Fibroblast of mammary gland (primary cell): ENCODE measurements at places on chromosomes 16 and 17.
A peak's percentile ranks its signal among the peaks of the same experiment; 100 is the strongest.

DNA sequence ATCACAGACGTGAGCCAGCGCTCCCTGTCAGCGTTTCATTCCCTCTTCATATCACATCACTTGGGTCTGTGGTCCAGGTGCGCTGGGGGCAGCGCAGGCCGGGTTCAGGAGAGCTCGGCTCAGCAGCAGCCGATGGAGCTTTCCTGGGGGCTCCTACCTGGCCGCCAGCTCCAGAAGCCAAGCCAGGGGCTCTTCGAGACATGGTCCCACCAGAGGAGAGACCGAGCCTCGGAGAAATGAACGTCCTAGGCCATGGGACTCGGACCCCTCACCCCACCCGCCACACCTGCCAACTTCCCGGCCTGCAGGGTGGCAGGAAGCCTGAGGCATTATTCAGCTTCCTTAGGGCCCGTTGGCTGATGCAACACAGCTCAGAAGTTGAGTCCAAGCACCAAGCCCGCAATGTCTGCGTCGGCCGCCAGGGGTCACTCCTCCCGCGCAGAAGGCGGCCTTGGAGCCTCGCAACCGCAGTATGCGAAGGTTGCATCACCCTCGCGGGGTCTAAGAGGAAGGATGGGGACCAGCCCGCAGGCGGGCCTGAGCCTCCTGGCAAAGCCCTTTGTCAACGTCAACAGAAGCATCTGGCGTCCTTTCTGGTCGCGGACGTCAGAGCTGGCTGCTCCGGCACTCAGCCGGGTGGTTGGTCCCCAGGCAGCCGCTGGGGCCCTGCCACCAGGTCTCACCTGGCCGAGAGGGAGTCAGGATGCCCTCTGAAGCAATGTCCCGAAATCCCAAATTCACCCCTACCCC, 13.2 kb upstream of the KLHDC4 start:
- DNase-seq, result peak; percentile 90

- no peak for DNase-seq
Observed at GRCh38 chr17:75090871-75091854, 3.4 kb downstream of the SLC16A5 start.

DNA sequence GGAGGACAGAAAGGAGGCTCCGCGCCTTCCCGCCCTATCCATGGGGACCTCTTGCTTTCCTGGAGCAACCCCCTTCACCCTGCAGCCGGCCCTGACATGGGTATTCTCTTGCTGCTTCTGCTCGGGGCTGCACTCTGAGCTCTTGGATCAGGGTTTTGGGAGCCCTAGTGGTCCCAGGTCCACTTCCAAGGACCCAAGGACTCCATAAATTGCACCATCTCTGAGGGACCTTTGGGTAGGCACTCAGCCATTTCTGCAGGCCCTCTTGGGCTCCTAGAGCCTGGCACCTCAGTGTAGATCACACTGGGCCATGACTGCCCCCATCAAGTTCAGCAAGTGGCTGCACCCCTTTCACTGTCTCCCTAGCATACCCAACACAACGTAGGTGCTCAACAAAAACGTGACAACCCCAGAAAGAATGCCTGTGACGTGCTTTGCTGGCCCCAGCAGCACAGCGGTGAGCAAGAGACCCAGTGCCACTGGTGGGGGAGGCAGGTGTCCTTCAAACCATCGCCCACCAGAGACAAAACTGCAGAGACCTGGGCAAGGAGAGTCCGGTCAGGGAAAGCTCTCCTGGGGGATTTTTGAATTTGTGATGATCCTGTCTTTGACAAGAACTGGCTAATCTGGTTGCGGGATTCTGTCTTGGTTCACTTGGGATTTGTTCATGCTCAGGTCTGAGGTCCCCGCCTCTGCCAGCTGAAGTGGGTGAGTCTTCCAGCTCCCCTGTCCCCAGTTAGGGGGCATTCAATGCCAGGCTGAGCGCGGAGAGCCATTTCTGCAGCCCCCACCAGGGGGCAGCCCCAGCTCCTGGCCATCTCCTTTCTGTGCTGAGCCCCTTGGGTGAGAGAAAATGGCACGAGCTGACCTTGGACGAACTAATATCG, 2.5 kb upstream of the RAB11FIP4 start:
- no peak for DNase-seq

DNA sequence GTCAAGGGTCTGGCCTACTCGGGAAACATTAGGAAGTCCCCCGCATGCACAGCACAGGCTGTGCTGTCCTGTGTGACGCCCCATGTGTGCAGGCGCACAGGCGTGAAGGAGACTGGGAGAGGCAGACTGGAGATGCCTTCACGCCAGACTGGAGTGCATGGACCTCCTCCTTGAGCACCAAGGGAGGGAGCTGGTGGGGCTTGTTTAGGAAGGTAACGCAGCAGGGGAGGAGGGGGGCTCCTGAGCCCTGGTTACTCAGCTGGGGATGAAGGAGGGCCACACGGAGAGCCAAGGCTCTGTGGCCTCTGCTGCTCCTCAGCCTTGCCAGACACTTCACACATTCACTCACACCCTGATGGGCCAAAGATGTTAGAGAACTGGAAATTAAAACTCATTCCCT, 7.7 kb downstream of the HSDL1 start:
- DNase-seq, result no peak

DNA sequence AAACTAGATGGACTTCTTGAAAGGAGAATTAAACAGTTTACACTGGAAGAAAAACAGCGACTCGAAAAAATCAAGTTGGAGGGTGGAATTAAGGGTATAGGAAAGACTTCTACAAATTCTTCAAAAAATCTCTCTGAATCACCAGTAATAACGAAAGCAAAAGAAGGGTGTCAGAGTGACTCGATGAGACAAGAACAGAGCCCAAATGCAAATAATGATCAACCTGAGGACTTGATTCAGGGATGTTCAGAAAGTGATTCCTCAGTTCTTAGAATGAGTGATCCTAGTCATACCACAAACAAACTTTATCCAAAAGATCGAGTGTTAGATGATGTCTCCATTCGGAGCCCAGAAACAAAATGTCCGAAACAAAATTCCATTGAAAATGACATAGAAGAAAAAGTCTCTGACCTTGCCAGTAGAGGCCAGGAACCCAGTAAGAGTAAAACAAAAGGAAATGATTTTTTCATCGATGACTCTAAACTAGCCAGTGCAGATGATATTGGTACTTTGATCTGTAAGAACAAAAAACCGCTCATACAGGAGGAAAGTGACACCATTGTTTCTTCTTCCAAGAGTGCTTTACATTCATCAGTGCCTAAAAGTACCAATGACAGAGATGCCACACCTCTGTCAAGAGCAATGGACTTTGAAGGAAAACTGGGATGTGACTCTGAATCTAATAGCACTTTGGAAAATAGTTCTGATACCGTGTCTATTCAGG, 85.0 kb downstream of the C17orf58 start:
- DNase-seq, result no peak

DNA sequence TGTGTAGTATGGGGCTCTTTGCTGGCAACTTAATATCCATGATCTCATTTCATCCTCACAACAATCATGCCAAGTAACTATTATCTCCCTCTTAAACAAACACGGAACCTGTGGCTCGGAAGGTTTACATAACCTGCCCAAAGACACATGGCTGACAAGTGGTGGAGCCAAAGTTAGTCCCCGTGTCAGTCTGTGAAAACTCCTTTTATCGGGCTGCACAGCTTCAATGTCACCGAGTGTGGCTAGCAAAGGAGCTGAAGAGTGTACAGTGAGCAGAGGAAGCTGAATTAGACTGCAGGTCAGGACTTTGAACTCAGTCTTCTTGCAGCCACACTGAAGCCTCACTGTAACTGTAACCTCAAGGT, 80.3 kb downstream of the PARN start:
- no peak for DNase-seq

DNA sequence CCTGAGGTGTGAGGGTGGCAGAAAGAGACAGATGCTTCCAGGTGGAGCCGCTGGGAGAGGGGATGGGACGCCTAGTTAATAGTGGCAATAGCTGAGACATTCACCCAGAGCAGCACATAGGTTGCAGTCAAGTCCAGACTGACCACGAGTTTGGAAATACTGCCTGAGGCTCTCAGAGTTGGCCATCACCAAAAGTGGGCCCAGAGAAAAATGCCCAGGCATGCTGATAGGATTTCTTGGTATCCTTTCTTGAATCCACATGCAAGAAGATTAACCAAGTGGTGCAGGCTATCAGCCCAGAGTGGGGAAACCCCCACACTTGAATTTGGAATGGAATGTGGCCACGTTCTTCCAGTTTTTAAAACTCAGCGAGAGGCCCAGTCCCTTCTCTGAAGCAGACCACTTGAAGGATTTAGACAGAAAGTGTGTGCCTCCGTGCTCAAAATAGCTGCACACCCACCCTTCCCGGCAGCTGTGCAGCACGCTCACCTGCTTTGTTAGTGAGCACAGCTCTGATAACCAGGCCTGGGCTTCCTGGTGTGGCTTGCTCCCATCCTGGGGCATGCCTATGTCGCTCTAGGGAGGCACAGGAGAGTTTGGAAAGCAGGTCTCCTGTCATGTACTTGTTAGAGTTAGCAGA, 35.7 kb downstream of the PLD6 start:
- DNase-seq, result no peak

DNA sequence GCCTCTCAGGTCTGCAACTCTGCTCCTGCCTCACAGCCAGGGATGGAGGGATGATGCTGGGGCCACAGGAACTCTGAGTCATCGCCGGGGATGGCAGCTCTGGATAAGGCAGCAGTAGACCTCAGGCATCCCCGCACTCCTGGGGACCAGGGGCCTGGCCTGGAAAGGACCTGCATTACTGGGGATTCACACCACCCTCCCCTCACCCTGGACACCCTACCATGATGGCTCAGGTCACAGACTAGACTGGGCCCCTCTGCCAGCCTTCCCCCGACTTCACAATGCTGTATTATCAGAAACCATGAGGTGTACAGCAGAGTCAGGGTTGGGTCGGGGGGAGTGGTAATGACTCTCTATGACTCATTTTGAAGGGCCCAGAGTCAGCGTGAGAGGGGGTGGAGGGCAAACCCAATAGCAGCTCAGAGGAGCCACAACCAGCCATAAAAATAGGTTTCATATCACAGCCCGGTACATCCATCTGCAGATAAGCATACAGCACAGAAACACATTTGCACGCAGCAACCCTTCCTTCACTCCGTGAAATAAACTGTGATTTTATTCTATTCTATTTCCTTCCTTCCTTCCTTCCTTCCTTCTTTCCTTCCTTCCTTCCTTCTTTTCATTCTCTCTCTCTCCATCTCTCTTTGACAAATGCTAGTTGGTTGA, 28.8 kb downstream of the DYNLRB2 start:
- peak; percentile 32 for DNase-seq

DNA sequence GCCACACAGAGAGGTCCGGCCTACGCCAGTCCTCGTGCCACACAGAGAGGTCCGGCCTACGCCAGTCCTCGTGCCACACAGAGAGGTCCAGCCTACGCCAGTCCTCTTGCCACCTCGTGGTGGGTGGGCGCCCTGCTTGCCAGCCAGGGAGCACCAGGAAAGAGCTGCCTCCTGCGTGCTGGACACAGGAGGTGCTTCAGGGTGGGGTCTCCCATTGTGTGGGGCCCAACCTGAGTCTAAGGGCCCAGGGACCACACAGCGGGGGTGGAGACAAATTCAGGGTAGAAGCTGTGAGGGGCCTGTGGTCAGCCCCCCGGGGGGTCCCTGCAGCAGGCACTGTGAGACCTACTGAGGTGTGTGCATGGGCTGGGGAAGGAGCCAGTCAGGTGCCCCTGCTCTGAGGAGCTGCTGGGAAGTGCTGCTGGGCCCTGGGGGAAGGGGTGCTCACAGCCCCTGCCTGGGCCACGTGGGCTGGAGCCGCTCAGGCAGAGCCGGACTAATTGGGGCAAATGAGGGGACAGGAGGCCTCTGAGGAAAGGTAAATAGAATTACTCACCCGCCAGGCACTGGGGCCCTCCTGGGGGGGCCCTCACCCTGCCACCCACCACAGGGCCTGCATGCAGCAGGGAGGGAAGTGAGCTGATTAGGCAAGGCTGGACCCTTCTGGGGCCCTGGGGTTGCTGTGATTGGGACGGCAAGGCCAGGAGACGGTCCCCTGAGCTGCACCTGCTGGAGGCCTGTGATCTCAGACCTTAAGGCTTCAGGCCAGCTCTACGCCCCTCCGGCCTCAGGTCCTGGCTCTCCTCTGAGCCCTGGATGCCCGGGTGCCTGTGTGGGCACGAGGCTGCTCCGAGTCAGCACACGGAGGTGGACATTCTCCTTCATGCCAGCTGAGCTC, 11.0 kb downstream of the GCGR start:
- no peak for DNase-seq

DNA sequence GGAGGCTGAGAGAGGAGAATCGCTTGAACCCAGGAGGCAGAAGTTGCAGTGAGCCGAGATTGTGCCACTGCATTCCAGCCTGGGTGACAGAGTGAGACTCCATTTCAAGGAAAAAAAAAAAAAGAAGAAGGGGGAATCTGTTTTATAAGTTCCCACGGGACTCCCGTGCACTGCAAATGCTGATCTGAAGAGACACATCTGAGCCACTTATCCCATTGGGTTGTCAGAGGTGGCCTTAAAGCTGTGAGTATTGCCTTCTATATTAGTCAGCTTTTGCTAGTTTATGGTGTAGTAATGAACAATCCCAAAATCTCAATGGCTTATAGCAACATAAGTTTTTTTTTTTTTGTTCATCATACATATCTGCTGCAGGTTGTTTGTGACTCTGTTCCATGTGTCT, 82.8 kb downstream of the MRM1 start:
- DNase-seq, result no peak

DNA sequence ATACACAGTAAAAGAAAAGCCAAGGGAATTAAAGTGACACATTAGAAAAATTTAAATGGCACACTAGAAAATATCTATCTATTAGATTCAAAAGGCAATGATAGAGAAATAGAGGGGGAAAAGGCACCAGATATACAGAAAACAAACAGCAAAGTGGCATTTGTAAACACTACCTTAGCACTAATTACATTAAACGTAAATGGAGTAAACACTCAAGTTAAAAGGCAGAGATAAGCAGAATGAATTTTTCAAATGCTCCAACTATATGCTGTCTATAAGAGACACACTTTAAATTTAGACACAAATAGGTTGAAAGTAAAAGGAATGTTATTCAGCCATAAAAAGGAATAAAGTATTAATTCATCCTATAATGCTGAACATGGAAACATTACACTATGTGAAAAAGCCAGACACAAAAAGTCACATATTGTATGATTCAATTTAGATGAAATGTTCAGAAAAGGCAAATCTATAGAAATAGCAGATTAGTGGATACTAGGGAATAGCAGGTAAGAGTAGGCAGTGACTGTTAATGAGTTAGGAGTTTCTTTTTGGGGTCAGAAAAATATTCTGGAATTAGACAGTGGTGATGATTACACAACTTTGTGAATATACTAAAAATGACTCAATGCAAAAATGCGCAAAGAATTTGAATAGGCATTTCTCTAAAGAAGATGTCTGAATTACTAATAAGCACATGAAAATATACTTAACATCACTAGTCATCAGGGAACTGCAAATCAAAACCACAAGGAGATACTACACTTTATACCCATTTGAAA, 92.4 kb downstream of the BRIP1 start:
- peak; percentile 76 for DNase-seq

DNA sequence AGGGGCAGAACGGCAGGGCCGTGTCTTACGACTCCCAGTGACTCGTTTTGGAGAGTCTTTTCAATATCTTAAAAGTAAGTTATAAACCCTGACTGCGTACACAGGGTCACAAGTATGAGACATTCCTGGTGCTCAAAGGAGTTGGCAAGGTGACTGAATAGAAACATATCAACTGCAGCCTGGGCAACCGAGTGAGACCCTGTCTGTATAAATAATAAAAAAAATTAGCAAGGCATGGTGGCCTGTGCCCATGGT, 83.3 kb downstream of the PGS1 start:
- DNase-seq, result no peak

GRCh38 chr16:57637020-57637419, 8.6 kb downstream of the ADGRG1 start:
- peak; percentile 17 for DNase-seq

GRCh38 chr16:66925322-66925840, at the start of gene RRAD:
Gene RRAD, minus strand, starts transcription at chr16:66925535. Its CDS starts 356 bp downstream, at chr16:66925179.
- no peak for DNase-seq

- DNase-seq, result no peak
Observed at GRCh38 chr17:38603786-38604478, 1.8 kb downstream of the SRCIN1 start.
